ENCODE measurements at places on chromosomes 16 and 17.

DNA sequence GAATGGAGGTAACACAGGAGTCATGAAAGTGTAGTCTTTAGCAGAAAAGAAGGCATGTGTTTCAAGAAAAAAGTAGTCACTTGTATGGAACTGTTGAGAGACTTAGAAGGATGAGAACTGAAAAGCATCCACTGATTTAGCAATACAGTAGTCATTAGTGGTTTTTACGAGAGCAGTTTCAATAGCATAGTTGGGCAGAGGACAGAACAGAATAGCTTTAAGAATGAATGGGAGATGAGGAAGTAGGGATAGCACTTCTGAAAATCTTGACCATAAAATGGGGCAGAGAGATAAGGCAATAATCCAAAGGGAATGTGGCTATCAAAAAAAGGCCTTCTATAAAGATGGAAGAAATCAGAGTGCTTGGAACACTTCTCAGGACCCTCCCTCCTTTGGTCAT, 64.8 kb upstream of the C17orf78 start:
- no peak for DNase-seq

DNA sequence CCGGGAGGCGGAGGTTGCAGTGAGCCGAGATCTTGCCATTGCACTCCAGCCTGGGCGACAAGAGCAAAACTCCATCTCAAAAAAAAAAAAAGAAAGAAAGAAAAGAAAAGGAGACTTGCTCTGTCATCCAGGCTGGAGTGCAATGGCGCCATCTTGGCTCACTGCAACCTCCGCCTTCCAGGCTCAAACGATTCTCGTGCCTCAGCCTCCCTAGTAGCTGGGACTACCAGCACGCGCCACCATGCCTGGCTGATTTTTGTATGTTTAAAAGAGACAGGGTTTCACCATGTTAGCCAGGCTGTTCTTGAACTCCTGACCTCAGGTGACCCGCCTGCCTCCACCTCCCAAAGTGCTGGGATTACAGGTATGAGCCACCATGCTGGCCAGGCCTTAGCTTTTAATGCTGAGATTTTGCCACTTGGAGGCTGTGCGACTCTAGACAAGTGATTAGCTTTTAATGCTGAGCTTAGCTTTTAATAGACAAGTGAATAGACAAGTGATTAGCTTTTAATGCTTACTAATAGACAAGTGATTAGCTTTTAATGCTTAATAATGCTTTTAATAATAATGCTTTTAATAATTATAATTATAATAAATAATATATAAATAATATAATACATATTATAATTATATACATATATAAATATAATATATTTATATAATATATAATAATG, 9.6 kb downstream of the LDAF1 start:
- no peak for DNase-seq

DNA sequence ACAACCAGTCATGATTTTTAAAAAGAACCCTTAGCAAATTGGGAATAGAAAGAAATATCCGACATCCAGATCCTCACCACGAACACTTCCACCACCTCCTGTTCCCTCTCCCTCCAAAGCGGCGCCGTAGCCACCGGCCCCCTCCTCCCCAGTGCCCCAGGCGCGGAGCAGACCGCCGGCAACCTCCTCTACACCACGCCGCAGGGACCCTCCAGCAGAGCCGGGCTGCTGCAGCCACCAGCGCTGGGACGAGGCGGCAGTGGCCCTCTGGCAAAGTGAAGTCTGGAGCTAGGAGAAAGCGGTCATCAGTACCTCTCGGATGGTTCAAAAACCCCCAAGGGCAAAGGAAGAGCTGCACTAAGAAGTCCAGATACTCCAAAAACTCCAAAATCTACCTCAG, 41.4 kb upstream of the SLFN13 start:
- DNase-seq = no peak

GRCh38 chr17:75695141-75695829, 26.0 kb upstream of the ITGB4 start:
- DNase-seq = no peak

GRCh38 chr16:8673611-8674412, 605 bp upstream of the ABAT start:
- DNase-seq = no peak

DNA sequence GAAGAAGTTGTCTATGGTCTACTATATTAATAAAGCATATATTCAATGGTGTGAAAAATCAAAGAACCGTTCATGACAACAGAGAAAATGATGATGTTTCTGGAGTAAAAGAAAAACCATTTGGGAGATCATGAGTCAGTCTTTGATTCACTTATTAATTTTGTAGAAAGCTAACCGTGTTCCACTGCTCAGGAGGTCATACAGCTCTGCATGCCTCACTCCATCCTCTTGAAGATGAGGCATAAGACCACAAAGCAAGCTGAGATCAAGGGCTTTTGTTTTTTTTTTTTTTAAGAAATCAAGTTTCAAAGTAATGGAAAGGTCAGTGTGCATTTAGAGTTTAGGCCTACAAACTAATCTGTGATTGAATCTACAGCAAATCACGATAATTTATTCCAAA, 206.4 kb downstream of the CEP112 start:
- DNase-seq = no peak

GRCh38 chr17:74971842-74972106, 785 bp downstream of the HID1 start:
- DNase-seq = no peak

GRCh38 chr17:7283471-7284216, 2.1 kb downstream of the SLC2A4 start:
- DNase-seq = no peak

DNA sequence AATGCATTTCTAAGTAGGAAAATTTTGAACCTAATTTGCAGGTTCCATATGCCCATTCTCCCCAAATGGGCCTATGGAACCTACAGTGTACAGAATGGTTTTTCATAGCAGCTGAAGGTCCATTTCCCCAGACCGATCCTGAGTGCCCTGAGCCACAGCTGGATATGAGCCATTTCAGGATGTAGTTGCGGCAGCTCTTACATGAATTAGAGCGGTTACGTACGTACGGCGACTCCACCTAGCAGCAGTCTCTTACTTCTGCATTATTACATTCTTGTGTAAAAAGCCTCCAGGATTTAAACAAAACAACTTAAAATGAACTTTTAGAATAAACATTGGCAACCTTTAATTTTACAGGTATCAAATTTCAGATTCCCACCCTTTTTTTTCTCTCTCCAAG, 225.3 kb downstream of the SNX29 start:
- no peak for DNase-seq

DNA sequence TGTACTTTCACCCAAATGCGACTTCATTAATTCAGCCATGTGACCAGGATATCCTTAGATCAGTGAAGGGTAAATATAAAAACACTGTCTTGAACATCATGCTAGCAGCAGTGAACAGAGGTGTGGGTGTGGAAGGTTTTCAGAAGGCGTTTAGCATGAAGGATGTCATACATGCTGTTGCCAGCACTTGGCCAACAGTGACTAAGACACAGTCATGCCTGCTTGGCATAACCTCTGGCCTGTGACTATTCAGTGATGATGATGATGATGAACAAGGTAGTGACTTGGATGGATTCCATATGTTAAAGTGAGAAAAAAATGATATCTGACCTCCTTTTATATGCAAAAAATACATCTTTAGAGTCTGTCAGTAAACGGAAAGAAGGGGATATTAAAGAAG, 97.9 kb downstream of the MAP2K4 start:
- DNase-seq = no peak

GRCh38 chr16:65441501-65441900, 319.6 kb upstream of the CDH11 start:
- no peak for DNase-seq

DNA sequence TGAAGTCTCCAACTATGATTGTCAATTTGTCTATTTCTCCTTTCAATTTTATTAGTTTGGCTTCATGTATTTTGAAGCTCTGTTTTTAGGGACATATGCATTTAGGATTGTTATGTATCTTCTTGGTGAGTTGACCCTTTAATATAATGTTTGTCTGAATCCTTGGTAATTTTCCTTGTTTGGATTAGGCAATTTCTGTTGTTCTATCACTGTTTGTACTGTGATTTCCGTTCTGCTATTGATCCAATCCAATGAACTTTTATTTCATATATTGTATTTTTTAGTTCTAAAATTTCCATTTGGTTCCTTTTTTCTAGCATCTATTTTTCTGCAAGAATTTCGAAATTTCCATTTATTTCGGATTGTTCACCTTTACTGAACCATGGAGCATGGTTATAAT, 31.0 kb downstream of the RAB11FIP4 start:
- DNase-seq = no peak

DNA sequence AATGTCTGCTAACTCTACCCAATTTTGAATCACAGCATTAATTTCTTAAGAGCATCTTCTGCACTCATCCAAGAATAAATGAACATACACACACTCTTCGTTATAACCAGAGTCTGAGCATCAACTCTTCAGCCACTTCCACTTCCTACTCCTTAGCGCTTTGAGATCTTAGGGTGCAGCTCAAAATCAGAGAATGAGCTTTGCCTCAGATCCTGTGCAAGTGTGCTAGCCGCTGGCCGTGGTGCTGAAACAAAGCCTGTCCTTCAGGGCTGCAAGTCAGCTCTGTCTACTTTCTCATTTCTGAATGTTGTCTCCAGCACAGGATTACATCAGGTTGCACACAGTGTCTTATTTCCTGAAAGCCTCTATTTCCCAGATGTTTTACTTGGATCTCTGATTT, 165.4 kb downstream of the AIPL1 start:
- no peak for DNase-seq

GRCh38 chr17:45221081-45222013, at the start of gene FMNL1:
Gene FMNL1, plus strand, starts transcription at chr17:45221885. Its CDS starts 240 bp downstream, at chr17:45222125.
- DNase-seq = no peak

DNA sequence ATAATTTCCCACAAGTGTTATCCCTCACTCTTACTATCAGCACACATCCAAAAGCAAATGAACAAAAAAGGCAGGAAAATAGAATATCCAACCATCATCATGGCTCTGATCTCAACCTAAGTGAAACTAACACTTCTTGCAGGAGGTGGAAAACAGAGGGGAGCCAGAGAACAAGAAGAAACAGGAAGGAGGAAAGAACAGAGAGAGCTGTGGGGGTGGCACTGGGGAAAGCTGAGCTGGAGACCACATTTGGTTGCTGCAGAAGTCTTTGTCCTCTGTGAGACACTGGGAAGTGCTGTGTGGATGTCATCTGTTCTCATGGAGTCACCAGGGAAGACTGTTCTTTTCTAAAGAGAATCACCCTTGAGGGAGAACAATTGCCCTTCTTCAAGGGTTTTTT, 34.7 kb downstream of the GRB7 start:
- DNase-seq = no peak

- DNase-seq = no peak
Observed at GRCh38 chr17:75701288-75701687, 20.0 kb upstream of the ITGB4 start.

- no peak for DNase-seq
Observed at GRCh38 chr16:66382171-66382965, 15.9 kb downstream of the CDH5 start.

DNA sequence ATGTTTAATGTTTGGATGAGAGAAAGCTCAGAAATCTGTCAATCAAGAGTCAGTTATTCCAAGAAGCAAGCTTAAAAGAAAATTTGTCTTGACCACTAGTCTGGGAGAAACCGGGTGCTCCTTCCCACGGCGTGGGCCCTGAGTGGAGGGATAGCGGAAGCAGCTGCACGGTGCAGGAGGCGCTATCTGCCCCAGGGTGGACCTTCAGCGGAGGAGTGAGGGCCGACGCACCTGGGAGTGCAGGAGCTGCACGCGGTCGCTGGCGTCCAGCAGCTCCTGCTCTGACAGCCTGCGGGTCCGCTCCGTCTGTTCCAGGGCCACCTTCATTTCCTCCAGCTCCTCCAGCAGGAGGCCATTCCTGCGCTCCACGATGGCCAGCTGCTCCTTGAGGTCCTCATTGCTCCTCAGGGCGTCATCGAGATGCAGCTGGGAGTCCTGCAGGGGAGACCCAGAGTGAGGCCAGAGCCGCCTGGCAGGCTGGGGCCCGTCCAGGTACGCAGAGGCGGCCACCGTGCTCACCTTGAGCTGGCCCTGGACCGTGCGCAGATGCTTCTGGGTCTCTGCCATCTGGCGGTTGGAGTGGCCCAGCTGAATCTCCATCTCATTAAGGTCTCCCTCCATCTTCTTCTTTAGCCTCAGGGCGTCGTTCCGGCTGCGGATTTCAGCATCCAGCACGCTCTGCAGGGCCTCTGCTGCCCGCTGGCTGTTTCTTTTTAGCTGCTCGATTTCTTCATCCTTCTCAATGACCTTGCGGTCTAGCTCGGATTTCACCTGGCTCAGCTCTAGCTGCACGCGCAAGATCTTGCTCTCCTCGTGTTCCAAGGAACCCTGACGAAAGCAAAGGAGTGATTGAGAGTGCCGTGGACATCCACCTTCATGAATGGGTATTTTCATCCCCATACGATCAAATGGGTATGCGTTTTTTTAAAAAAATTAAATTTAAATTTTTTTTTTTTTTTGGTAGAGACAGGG, 63.5 kb downstream of the MYH13 start:
- DNase-seq = no peak

GRCh38 chr17:62862251-62862650, 54.1 kb upstream of the MARCHF10 start:
- no peak for DNase-seq

- DNase-seq = no peak
Observed at GRCh38 chr17:61143026-61143425, 256.6 kb upstream of the TBX2 start.

DNA sequence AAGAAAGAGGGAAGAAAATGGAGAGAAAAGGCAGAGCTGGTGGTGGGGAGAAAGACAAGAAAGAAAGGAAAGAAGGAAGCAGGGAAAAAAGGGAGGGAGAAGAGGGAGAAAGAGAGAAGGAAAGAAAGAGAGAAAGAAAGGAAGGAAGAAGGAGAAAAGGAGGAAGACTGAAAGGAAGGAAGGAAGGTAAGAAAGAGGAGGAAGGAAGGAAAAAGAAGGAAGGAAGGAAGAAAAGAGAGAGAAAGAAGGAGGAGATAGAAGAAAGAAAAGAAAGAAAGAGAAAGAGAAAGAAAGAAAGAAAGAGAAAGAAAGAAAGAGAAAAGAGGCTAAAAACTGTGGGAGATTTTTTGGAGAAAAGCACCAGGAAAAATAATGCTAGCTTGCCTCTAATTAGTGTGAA, 561.4 kb upstream of the GOT2 start:
- DNase-seq = no peak

GRCh38 chr17:71870546-71870862, 250.3 kb upstream of the SOX9 start:
- DNase-seq = no peak

DNA sequence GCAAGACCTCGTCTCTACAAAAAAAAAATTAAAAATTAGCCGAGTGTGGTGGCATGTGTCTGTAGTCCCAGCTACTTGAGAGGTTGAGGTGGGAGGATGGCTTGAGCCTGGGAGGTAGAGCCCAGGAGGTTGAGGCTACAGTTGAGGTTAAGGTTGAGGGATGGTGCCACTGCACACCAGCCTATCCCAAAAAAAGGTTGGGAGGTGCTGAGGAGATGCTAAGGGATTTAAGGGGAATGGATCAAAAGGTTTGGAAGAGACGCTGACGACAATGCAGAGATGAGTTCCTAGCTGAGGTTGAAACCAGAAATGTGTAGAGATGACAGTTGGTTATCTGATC, 4.7 kb upstream of the NSMCE1 start:
- DNase-seq = no peak
